ENCODE measurements at places on chromosomes 12 and 14.

- DNase-seq, result peak; percentile 14
Measured at GRCh38 chr12:86256163-86256562, at the start of gene MGAT4C. MGAT4C (minus strand) TSS chr12:86256391.

DNA sequence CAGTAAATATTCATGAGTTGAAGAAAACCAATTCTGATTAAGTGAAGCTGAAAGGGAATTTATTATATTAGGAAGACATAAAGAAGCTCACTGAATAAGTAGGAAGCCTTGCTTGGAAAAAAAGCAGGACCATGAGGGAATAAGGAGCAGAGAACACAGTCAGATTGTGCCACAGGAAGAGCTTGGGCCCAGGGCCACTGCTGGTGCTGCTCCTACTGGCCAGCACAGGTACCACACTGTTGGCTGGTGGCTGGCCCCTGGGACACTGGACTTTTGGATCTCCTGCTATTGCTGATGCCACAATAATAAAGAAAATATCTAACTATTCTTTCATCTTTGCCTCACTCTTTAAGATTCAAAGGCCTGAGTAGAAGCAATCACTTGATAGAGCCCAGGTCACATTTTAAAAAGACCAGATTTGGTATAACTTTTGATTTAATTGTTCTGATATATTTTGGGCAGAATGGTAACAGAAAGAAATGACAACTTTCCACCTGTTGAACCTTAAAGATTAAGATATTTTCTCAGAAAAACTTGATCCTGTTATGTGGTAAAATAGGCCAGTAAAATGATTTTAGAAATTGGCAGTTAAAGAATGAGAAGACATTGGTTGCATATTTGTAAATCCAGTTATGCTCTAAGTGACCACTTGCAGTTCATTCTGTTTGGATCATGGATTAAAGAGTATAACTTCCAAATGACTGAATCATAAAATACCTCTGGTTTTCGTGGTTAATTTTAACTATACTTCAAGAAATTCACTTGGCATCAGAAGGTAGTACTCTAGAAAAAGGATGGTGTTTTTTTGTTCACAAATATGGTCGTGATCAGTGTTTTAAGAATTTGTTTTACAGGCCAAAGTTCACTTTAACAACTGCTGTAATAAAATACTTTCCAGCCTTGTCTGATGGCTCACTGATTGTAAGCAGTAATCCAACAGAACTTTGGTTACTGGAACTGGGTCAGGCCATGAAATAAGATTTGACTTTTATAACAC is 68.3 kb downstream of the DERA start:
- peak; percentile 70 for DNase-seq

GRCh38 chr14:98140862-98141530 is 1131.0 kb downstream of the BCL11B start:
- no peak for DNase-seq

- DNase-seq, result no peak
Measured at GRCh38 chr14:58907803-58908202, 270.0 kb downstream of the DACT1 start.

GRCh38 chr12:88362439-88362838 is 217.8 kb downstream of the KITLG start:
- DNase-seq, result no peak

DNA sequence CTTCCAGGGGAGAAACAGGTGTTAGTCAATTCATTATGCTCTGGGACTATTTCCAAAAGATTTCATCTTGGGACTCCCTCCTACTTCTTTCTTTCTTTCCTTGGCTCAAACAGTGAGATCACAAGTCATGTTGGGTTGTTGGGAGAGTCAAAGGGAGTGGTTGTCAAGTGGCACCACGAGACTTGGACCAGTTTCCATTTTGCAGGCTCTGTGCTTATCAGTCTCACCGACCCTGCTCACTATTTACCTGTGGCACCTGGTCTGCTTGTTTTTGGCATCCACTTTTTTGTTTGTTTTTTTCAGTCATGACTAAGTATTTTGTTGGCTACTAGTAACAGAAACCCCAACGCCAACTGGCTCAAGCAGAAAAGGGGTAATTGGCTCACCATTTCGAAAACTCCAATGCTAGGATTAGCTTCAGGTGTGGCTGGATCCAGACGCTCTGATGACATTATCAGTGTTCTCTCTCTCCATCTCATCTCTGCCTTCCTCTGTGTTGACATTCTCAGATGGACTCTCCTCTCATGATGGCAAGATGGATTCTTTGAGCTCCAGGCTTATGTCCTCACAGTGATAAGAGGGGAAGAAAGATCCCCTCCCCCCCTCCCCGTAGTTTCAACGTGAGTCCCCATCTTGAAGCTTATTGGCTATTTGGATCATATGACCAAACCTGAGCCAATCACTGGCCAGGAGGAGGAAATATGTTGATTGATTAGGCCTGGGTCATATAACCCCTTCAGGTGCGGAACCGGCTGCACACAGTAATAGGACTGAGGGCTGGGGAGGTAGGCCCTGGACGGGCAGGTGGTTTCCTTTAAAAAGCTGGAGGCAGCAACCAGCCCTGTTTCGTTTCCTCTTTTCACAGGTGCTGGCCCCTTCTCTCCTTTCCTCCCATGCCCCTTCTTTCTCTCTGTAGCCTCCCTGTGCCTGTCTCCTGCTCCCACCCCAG is 84.2 kb downstream of the AACS start:
- DNase-seq, result no peak

DNA sequence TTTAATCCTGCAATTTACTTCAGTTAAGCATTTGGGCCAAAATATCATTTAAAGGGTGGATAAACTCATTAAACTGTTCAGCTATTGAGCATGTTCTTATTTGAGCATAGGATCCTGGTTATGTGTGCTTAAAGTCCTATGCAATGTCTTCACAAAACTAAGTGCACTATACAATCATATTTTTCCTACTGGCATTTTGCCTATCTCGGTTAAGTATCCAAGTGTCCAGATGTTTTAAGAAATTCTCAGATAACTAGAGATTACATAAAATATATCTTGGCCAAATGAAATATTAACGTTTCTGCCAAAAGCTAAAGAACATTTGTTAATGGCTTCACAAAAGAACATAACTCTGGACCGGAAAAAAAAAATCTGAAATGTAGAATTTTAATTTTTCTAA is 250.8 kb upstream of the LRFN5 start:
- DNase-seq, result no peak

GRCh38 chr12:23204933-23205778 is 580.2 kb downstream of the ETNK1 start:
- DNase-seq, result peak; percentile 56

- DNase-seq, result no peak
Measured at GRCh38 chr14:90700933-90701776, 115.1 kb downstream of the TTC7B start.

GRCh38 chr12:105024928-105025327 is 38.8 kb downstream of the NOPCHAP1 start:
- DNase-seq, result no peak

GRCh38 chr12:116813271-116814041 is 67.8 kb downstream of the HRK start:
- no peak for DNase-seq

- no peak for DNase-seq
Measured at GRCh38 chr14:68279777-68280233, 460.2 kb downstream of the RAD51B start.

Measured in HEK293T (cell line).